ENCODE measurements at places on chromosomes 2 and 18.

GRCh38 chr2:190640117-190640516 lies 8.8 kb upstream of the NAB1 start:
- DNase-seq: no peak

GRCh38 chr2:186806591-186806990 lies 42.4 kb downstream of the ZSWIM2 start:
- DNase-seq: no peak

DNA sequence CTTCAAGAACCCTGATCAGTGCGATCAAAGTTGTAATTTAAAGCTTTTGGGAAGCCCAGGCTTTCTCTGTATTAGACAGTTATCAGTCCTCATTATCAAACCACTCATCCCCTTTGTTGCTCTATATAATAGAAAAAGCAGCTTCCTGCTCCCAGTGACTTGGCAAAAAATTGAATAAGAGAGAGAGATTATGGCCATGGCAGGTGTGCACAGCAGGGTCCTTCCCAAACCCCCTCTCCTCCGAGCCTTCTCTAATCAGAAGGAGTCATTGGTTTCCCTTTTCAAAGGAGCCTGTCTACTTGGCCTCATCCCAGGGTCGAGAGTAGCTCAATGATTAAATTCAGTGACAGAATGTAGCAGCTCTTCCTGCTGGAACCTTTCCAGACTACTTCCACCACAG lies 81.5 kb downstream of the SEMA4F start:
- DNase-seq: no peak

GRCh38 chr2:109486711-109487535 lies 126.8 kb downstream of the SEPTIN10 start:
- DNase-seq: no peak

GRCh38 chr2:73243884-73244570 lies 9.9 kb downstream of the CCT7 start:
- DNase-seq: no peak

DNA sequence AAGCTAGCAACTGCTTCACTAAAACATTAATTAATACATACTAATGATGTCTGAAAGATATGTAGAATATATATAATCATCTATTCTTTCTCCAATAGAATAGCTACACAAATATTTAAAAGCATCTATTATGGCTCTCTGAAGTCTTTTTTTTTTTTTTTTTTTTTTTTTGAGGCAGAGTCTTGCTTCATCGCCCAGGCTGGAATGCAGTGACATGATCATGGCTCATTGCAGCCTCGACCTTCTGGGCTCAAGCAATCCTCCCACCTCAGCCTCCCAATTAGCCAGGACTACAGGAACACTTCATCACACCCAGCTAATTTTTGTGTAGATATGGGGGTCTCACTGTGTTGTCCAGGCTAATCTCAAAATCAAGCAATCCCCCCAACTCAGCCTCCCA lies 120.4 kb upstream of the KYNU start:
- no peak for DNase-seq
